ENCODE measurements at places on chromosomes 12 and 14.

DNA sequence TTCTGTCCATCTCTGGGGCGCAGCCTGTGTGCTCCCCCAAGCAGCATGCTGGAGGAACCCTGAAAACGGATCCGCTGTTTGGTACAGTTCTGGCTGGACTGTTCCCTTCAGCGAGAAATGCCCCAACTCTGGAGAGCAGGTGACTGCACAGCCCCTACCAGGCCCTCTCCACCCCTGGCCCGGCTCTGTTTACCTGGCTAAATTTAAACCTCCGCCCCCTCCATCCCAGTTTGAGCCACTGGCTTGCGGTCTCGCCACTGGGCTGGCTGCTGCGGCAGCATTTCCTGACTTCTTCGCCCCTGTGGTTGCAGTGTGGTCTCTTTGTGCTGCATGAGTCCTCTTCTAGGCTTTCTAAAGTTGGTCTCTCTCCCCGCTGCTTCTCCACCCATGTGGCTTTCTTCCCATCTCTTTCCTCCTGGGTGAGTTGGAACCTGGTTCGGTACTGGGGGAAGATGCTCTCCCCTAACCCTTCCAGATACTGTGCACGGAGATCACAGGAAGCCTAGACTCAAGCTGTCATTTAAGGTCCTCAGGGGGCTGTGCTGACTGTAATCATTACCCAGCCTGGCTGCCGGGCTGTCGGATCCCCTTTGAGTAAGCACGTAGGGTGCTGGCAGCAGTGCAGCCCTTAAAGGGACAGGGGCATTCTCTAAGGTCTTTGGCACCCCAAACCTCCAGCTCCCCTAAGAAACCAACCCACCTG, 60.6 kb downstream of the FBXL14 start:
- DNase-seq: peak; percentile 27

DNA sequence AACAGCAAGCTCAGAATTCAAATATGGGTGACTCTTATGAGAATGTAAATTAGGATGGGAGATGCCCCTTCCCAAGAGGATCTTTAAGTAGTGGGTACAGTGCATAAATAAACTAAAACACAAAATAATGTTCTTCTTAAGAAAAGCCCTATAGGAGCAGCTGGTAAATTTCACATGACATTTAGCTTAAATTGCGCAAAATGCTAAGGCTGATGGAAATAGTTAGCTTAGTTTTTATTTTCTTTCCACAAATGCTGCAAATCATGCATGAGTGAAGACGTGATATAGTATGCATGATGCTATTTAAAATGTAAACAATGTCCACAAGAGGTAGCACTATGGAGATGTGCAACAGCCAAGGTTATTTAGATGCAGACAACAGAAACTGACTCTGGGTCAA, 328.1 kb downstream of the ATP23 start:
- DNase-seq: no peak

DNA sequence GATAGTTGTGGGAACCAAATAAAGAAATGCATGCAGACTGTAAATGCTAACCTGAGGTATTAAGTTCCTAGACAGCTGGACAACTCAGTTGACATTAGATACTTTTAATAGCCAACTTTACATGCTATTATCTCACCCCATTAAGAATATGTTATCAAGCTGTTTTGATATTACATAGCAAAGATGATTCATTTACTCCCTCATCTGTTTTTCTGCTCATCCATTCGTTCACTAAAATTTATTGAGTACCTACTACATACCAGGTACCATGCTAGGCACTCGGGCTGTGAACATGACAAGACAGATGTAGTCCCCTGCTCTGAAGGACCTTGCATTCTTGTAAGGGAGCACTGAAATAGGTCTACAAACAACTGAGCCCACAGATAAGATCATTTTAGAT, 192.4 kb downstream of the DACT1 start:
- DNase-seq: no peak

- DNase-seq: no peak
Measured at GRCh38 chr12:95337146-95337545, 119.5 kb downstream of the VEZT start.

Measured in activated CD8-positive, alpha-beta memory T cell treated with anti-CD3 and anti-CD28 coated beads, Interleukin-2, amount 50 U/mL, for 4 hours (primary cell).